Activated CD4-positive, alpha-beta T cell treated with anti-CD3 and anti-CD28 coated beads, Interleukin-2, amount 10 ng/mL, durations not matched to agents 7 days and 5 days (primary cell): ENCODE measurements at places on chromosomes 2 and 18.

GRCh38 chr2:235063471-235063961, 111.7 kb downstream of the SH3BP4 start:
- no peaks in the 10 kb centered on the region for H3K27me3 ChIP-seq
- no peak overlapping the region for H3K27ac ChIP-seq
- H3K4me3 ChIP-seq: no peak overlapping the region
- H3K4me1 ChIP-seq: no peaks in the 10 kb centered on the region
- H3K36me3 ChIP-seq: no peaks in the 10 kb centered on the region

GRCh38 chr2:213162516-213163118, 11.2 kb upstream of the IKZF2 start:
- H3K4me3 ChIP-seq: no peak overlapping the region
- H3K27me3 ChIP-seq: no peaks in the 10 kb centered on the region
- no peaks in the 10 kb centered on the region for H3K36me3 ChIP-seq
- DNase-seq: no peak
- no peak overlapping the region for H3K27ac ChIP-seq

- DNase-seq: no peak
- H3K36me3 ChIP-seq: no peaks in the 10 kb centered on the region
- H3K27ac ChIP-seq: no peak overlapping the region
- no peak overlapping the region for H3K4me3 ChIP-seq
- no peaks in the 10 kb centered on the region for H3K4me1 ChIP-seq
These were observed 208.0 kb downstream of the GALR1 start for GRCh38 chr18:77457681-77458080.

- no peak overlapping the region for H3K27ac ChIP-seq
- H3K4me1 ChIP-seq: peaks cover 7% of the 10 kb centered on the region
- H3K4me3 ChIP-seq: no peak overlapping the region
- no peaks in the 10 kb centered on the region for H3K27me3 ChIP-seq
These were observed 17.0 kb upstream of the NFATC1 start for GRCh38 chr18:79378536-79379250.

DNA sequence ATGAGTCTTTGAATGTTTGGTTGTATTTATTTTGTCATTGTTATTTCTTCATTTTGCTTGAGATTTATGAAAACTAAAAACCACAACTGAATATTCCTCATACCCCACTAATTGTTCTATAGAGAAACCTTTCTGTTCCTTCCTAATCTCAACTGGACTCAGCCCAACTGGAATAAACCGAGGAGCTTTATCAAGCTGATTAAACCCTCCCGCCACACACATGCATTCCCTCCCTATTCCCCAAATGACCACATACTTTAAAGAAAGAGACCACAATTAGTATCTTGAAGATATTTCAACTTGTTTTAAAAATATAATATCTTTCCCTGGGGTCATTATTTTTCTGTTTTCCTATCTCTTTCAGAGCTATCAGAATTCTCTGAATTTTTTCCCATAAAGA, 107.5 kb downstream of the OSR1 start:
- no peak overlapping the region for H3K27ac ChIP-seq
- no peak for DNase-seq
- H3K27me3 ChIP-seq: no peaks in the 10 kb centered on the region
- no peaks in the 10 kb centered on the region for H3K36me3 ChIP-seq

GRCh38 chr2:172438741-172439508, 11.5 kb downstream of the ITGA6 start:
- H3K27me3 ChIP-seq: peaks cover 3% of the 10 kb centered on the region
- peak overlapping the region; percentile 44 for H3K27ac ChIP-seq
- no peak for DNase-seq
- H3K4me1 ChIP-seq: peaks cover 32% of the 10 kb centered on the region
- H3K36me3 ChIP-seq: peaks cover 27% of the 10 kb centered on the region
- H3K4me3 ChIP-seq: peak overlapping the region; percentile 40

- H3K27ac ChIP-seq: no peak overlapping the region
- peaks cover 2% of the 10 kb centered on the region for H3K36me3 ChIP-seq
- peaks cover 4% of the 10 kb centered on the region for H3K27me3 ChIP-seq
- DNase-seq: no peak
These were observed 10.6 kb upstream of the COL6A3 start for GRCh38 chr2:237424544-237424943.
